ENCODE measurements at places on chromosomes 1 and 21. TPM values are rescaled to one million over a fixed set of nuclear protein-coding genes. Genes with fewer than 3 reads are reported as not detected.

The S100B gene
- total RNA-seq = 0.28 TPM

The A3GALT2 gene
- total RNA-seq = not detected

The BCL2L15 gene
- total RNA-seq = under 0.01 TPM

The CELA3B gene
- not detected for total RNA-seq

The CTSK gene
- 24.2 TPM for total RNA-seq

The NPHS2 gene
- total RNA-seq = not detected

The KIFAP3 gene
- 42.9 TPM for total RNA-seq

The MYOC gene
- total RNA-seq = 0.28 TPM

The KRTAP7-1 gene
- not detected for total RNA-seq

The AADACL4 gene
- total RNA-seq = not detected
